Stimulated activated CD4-positive, alpha-beta T cell treated with anti-CD3 and anti-CD28 coated beads, Interleukin-1b, Interleukin-23, amount 100 ng/mL, for 1 hour (primary cell): ENCODE measurements at places on chromosomes 7 and 10.

DNA sequence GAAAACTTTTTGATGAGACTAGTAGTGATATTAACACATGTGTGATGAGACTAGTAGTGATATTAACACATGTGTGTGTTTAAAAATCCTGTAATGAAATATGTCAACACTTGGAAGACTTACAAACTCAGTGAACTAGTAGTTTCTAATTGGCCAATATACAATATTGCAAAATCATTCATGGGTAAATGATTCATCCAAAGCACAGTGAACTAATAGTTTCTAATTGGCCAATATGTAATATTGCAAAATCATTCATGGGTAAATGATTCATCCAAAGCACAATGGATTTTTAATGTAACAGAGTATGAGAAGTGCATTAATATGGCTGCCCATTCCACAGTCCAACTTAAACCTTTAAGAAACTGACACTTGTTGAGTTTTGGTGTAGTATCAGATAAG is 77.8 kb downstream of the ATAD1 start:
- DNase-seq: no peak

DNA sequence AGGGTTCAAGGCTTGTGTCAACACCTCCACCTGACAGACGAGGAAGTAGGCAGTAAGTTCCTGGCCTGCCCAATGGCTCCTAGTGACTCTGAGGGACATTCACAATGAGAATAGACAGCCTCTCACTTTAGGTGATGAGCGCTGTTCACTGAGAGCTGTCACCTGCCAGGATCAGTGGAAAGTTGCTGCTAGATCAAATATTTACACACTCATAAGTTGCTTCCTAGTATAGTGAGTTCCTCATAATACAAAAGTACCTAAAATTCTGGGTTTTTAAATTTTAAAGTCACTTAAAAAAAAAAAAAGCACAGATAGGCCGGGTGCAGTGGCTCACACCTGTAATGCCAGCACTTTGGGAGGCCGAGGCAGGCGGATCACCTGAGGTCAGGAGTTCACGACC is 320.8 kb downstream of the PRPF18 start:
- DNase-seq: no peak

DNA sequence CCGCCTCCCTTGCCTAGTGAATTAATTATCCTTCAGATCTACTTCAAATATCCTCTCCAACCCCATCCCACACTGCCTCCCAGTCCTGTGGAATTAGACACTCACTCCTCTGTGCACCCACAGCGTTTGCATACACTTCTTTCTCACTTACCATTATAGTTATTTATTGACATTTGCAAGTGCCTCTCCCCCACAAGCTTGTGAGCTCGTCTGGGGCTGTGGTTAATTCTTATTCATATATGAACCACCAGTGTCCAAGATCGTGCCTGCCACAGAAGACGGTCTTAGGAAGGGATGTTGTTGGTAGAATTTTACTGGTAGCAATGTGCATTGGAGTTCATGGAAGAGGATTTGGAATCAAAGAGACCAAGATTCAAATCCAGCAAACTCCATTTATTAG is 68.1 kb upstream of the AOAH start:
- DNase-seq: no peak

DNA sequence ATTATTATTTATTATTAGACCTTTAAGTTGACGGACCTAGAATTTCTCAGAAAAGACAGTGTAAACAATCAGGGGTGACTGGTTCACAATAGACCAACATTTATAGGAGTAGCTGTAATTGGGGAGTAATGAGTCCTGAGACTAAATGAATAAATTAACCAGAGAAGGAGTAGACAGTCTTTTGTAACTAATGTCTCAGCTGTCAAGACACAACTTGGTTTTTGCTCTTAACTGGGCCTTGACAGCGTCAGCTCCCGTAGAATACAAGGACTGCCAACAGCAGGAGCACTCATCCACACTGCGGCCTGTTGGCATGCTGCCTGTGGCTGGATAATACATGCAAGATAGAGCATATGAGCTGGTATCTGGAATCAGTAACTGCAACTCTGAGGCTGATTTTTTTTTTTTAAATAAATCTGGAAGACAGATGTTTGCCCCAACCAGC is 123.9 kb downstream of the CACNA2D1 start:
- no peak for DNase-seq

DNA sequence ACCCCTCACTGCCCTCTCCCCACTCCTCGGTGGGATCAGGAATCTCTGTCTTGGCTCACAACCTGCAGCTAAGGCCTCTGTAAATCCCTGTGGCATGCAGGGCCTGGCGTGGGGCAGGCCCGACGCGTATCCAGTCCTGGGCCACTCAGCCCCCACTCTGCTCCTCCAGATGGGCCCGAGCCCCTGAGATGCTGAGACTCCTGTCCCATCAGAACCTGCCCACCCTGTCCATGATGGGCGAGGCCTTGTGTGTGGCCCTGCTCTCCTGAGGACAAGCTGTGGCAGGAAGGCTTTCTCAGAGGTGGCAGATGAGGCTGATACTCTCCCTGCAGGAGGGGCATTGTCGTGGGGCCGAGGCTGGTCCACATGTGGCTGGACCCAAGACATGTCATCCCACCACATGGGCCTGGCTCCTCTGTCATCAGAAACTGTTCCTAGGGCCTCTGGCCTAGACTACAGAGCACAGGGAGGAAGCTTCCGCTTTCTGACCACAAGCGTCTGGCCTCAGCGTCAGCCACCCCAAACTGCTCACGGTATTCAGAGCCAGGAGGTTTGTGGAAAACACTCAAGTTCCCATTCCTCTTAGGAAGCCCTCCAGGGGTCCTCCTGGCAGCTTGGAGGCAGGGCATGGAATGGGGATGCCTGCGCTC is 6.0 kb downstream of the ALOX5 start:
- no peak for DNase-seq

- no peak for DNase-seq
Observed at GRCh38 chr7:23689165-23689564, 9.2 kb downstream of the FAM221A start.

DNA sequence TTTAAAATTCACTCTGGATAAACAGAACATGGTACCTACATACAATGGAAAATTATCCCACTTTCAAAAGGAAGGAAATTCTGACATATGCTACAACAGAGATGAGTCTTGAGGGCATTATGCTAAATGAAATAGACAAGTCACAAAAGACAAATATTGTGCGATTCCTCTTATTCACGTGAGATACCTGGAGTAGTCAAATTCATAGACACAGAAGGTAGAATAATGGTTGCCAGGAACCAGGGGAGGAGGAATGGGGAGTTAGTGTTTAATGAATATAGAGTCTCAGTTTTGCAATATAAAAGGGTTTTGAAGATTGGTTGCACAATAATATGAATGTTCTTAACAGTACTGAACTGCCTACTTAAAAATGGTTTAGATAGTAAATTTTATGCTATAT is 69.8 kb upstream of the WAC start:
- DNase-seq: no peak

GRCh38 chr7:24129597-24129996 is 154.4 kb upstream of the NPY start:
- DNase-seq: no peak

DNA sequence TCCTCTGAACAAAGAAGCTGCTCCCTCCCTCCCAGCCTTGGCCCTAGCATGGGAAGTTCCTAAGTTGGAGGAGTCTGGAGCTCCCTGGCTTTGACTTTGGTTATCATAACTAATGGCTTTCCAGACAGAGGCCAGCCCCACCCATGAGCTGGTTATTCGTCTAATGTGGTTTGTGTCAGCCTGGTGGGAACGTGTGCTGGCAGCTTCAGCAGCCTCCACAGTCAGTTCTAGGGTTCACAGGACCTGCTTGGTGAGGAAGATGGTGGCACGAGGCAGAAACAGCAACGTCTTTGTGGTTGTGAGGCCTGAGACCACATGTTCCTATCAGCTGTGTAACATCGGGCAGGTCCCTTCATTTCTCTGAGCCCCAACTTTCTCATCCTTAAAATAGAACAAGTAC is 103.1 kb downstream of the PAXIP1 start:
- DNase-seq: no peak

DNA sequence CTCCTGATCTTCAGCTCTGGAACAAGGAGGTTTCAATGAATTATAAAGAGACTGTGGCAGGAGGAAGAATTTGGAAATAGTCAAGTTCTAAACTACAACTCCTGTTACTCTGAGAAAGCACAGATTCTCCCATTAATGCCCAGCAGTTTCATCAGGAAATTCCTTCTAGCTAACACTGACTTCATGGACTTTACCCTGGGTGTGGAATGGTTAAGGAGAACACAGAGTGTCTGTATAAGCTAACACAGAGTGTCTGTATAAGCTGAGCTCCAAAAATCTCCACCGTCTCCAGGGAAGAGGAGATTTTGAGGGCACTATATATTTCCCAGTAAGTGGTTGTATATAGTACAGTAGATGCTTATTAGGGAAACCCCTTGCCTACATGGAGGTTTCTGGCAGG is 675.5 kb downstream of the XPNPEP1 start:
- no peak for DNase-seq

DNA sequence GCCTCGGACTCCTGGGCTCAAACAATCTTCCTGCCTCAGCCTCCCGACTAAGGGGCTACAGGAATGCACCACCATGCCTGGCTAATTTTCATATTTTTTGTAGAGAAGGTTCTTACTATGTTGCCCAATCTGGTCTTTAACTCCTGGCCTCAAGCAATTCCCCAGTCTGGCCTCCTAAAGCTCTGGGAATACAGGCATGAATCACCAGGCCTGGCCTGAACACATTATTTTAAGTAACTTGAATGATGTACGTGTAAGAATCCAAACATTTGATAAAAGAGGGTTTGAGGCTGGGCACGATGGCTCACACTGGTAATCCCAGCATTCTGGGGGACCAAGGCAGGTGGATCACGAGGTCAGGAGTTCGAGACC is 13.0 kb upstream of the BAMBI start:
- no peak for DNase-seq

DNA sequence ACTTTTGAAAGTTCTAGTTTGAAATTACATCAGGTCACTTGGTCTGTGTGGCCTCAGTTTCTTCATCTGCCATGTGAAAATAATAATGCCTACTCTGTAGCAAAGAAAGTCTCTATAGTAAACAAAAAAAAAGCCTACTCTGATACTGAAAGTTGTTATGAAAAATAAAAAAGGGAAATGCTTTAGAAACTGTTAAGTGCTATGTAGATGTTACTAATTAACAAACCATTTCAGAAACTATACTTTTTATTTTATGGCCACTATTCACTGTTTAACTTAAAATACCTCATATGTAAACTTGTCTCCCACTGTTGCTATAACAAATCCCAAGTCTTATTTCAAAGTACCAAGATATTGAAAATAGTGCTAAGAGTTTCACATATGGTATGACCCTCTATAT is 50.6 kb downstream of the CFTR start:
- no peak for DNase-seq

GRCh38 chr10:124315591-124316270 is 103.0 kb downstream of the OAT start:
- no peak for DNase-seq

GRCh38 chr10:109934958-109935793 is 11.9 kb upstream of the XPNPEP1 start:
- DNase-seq: no peak

GRCh38 chr10:71838264-71839211 is 12.5 kb downstream of the PSAP start:
- DNase-seq: no peak

DNA sequence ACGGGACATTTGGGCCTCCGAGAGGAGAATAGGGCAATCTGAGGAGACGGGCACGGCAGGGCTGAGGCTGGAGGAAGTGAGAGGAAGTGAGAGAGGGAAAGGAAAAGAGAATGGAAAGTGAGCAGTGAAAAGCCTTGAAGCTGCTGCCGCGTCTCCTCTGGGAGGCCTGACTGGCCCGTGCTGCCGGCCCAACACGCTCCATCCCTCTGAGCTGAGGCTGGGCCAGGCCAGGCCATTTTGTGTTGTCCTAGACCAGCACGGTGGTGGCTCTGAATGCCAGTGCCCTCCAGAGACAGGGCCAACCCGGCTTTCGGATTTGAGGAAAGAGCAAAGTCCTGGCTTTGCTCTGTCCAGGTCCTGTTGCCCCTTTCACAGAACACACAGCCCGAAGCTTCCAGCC is 361.1 kb upstream of the SHH start:
- no peak for DNase-seq

GRCh38 chr10:124003070-124003419 is 90.4 kb downstream of the CHST15 start:
- DNase-seq: no peak

- DNase-seq: no peak
Observed at GRCh38 chr10:109778993-109779392, 144.3 kb downstream of the XPNPEP1 start.

DNA sequence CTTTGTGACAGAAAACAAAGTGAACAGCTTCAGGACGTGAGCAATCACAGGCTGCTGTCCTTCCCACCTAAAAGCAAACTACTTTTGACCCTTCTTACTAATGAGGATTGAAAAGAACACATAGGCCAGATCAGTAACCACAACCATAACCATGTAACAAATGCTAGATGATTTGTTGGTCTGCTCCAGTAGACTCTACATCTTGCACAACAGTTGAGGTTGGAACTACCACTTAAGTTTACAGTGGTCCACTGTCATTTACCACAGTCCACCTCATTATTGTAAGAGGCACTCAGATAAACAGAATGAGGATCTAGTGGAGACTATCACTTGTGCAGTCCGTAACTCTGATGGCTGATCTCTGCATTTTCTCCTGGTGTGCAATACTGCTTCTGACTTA is 27.8 kb downstream of the NET1 start:
- DNase-seq: no peak

GRCh38 chr10:116311706-116312490 is 12.3 kb upstream of the CCDC172 start:
- no peak for DNase-seq

GRCh38 chr7:50142425-50143017 is 49.5 kb upstream of the ZPBP start:
- DNase-seq: no peak

GRCh38 chr7:39516498-39516897 is 49.7 kb upstream of the YAE1 start:
- no peak for DNase-seq

DNA sequence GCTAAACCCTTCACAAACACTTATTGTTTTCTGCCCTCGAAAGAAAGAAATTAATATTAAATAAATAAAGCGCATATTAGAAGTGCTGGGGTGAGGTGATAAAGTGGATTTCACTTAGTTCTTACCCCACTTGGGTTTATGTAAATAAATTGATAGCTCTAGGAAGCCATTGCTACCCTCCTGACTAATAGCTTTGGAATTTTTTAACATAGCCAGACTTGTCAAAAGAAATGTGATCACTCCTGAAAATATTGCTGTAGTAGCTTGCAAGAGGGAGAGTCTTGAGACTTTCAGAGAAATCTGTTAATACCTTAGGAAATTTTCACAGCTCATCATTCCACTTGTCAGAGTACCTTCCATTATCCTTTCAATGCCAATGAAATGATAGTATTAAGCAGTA is 7.6 kb downstream of the ARL5B start:
- DNase-seq: no peak

GRCh38 chr7:24732646-24733413 is 24.4 kb downstream of the GSDME start:
- no peak for DNase-seq

DNA sequence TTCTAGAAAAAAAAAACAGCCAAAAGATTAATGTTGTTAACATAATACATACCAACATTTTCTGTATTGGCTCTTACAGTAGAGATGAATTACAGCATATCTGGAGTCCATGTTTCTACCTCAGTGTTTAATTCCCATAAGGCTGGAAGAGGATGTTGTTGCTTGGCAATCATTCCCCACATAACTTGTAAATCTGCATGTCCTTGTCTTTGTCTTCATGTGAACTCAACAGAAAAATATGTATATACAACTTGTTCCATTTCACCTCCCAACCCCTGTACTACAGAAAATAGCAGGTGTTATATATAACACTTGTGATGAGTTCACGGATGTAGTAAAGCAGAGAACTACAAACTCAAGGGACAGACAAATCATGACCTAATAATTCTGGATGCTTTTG is 160.9 kb upstream of the SEMA3C start:
- no peak for DNase-seq

- DNase-seq: no peak
Observed at GRCh38 chr7:129990403-129991192, 37.8 kb upstream of the UBE2H start.
